Substantia nigra (tissue), 51 donors: ENCODE measurements at places on chromosomes 1 and 21.

GRCh38 chr1:97245682-97246081 lies 524.1 kb downstream of the PTBP2 start:
- DNase-seq, result no peak

- DNase-seq, result no peak
These were observed 434.8 kb downstream of the CAMTA1 start for GRCh38 chr1:7220007-7220406.

DNA sequence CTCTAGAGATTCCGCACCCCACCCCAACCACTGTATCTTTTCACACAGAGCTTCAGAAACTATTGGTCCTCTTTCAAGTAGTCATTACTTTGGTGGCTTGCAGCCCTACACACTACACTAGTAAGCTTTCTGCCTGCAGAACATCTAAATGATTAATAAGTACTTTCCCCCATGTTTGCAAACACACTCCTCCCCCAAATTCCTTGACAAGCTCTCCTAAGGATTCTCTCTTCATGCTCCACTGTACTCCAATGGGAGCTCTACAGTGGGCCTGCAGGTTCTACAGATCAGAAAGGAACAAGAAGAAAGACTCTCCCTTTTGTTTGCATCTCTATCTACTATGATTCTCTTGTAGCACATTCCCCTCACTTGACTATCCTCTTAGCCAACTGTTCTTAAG lies 16.3 kb upstream of the NUF2 start:
- no peak for DNase-seq

- no peak for DNase-seq
These were observed 287.1 kb upstream of the ST6GALNAC5 start for GRCh38 chr1:76580206-76580605.

- DNase-seq, result no peak
These were observed 28.2 kb upstream of the KHDRBS1 start for GRCh38 chr1:31985430-31985829.

- no peak for DNase-seq
These were observed 85.2 kb downstream of the LACTBL1 start for GRCh38 chr1:22887491-22887890.

DNA sequence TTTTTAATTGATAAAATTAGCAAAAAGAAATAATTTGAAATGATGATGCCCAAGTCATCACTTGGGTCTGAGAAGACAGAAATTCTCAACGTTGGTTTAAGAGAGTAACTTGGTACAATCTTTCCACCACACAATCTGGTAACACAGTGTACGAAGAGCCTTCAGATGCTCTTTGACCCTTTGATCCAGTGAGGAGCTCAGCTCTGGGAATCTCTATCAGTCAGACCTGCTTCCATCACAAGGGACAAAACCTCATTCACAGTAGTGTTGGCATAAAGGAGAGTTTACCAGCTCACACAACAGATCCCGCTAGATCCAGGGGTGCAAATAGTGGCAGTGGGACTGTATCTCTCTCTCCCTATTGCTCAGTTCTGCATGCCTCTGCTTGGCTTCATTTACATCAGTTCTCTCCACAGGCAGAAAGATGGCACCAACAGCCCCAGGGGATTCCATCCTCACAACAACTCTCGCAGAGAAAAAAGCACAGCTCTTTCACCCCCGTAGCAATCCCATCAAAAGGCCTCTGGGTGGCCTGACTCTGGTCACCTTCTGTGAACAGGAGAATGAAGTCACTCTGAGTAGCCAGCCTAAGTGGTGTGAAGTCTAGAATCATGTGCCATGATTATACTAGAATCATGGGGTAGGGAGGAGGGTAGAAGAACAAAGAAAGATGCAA lies 119.7 kb downstream of the ZNF281 start:
- DNase-seq, result no peak

- DNase-seq, result no peak
These were observed 20.4 kb downstream of the CAMK1G start for GRCh38 chr1:209603877-209604276.

DNA sequence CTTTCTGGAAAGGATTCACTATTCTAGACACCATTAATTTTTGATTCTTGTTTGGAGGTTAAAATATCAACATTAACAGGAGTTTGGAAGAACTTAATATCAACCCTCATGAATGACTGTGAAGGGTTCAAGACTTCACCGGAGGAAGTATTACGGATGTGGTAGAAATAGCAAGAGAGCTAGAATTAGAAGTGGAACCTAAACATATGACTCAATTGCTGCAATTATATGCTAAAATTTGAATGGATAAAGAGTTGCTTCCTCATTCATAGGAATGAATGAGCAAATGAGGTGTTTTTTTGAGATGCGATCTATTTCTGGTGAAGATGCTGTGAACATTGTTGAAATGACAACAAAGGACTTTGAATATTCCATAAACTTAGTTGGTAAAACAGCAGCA lies 77.9 kb upstream of the TNFSF4 start:
- DNase-seq, result no peak

GRCh38 chr1:85220756-85221201 lies 20.0 kb upstream of the SYDE2 start:
- no peak for DNase-seq

GRCh38 chr1:91940496-91940895 lies 8.7 kb upstream of the BRDT start:
- DNase-seq, result no peak

DNA sequence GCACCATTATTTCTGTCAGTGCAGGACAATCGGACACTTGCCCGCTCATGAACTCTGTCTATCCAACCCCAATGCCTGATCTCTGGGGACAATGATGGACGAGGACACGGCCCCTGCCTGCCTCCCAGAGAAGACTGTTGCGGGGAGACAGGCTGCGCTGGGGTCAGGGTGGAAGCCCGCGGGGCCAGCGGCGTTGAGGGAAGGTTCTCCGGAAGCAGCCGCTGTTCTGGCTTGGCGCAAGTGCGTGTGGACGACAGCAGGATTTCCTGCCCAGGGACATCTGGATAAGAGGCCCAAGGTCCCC lies 18.8 kb downstream of the RHBG start:
- no peak for DNase-seq

DNA sequence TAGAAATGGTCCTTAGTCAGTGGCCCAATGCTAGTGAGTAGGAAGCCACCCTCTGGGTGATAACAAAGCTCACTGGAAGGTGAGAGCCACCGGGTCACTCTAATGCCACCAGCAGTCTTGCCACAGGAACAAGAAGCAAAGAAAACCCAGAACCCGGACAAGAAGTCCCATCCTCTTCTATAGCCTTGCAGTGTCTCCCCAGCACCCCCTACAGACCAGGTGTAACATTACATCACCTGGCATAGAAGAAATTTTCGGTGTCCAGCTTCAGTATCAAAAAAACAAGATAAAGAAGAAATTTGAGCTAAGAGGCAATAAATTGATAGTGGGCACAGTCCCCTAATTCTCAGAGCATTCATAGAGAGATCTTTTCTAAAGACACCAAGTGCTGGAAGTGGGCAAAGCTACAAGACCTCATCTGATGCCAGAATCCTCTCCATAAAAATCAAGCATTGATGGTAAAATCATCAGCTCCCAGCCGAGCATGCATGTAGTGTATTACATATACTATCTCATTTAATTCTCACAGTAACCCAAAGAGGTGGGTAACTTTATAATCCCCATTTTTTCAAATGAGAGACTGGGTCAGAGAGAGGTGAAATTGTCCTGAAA lies 491.0 kb downstream of the MATN1 start:
- DNase-seq, result no peak

DNA sequence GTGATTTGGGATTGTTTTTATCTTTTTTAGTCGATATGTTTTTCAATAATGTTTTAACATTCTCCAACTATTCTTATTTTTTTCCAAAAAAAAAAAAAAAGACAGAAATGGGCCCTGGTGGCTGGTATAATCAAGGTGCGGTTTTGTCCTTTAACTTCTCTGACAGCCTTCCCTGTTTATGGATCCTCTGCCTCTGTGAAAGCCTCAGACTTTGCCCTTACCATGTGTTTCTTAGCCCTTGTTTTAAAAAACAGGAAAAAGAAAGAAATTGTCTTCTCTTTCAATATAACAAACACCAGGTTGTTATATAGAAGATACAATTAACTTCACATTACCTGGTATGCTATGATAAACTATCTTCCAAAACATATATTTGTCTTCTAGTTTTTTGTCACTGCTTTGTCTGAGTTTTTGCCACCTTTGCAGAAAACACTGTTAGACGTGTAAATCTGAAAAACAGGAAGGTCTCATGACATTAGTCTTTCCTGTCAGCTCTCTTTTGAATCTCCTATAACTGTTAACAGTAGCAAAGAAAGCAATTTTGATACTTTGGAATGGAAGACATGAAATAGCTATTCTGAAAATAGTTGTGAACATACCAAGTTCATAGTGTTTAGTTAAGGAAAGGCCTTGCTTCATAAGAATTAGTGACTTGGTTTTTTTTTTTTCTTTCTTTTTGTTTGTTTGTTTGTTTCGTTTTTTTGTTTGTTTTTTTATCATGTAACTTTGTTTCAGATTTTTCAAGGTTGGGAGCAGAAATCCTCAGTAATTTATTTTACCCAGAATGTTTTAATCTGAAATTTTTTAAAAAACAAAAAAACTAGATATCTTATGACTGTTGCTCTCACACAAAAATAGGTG lies 31.7 kb upstream of the CACYBP start:
- no peak for DNase-seq

- no peak for DNase-seq
These were observed 27.8 kb upstream of the TIAM1 start for GRCh38 chr21:31371715-31372470.

DNA sequence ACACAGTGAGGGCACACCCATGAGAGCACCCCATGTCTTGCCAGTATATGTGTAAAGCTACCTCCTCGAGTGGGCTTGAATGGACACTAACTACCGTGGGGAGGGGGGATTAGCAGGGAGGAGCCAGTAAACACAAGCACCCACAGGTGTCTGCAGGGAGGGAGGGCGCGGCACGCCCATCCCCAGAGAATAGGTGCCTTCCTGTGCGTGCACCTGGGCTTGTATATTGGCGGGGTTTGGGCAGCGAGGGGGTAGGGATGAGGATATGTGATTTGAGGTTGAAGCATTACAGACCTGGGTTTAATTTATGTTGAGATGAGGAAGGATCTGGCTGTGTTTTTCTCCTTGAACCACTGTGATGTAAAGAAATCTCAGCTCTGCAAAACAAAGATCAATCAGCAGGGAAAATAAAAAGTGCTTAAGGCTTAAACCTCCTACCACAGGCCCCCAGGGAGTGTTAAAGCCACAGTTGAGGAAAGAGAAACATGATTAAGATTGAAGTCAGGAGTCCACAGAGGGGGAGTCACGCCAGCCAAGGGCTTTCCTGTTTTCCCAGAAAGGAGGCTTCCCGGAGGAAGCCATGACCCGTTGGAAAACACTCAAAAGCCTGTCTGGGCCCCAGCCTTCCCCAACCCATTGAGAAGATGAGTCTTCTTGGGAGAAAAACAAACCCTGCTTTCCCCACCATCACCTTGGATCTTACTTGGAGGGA lies 80.0 kb downstream of the CAMK2N1 start:
- no peak for DNase-seq

- DNase-seq, result no peak
These were observed 108.0 kb upstream of the KCTD3 start for GRCh38 chr1:215459136-215459535.

DNA sequence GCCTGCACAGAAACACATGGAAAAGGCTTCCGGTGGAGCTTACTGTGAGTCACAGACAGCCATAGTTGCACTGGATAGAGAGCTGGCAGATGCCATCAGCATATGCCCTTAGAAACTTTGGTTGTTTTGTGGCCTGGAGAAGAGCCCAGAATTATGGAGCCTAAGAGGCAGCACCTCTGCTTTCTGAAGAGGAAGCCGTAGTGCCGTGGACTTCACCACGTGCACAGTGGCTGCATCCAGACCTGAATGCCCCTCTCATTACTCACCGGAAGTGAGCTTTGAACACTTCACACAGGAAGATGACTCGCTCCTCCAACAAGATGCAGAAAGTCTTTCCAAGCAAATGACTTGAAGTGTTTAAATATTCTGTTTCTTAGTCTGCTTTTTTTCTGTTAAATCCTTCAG lies 28.4 kb downstream of the JUN start:
- DNase-seq, result no peak
